ENCODE measurements at places on chromosomes 2 and 18. TPM values are rescaled to one million over a fixed set of nuclear protein-coding genes. Genes with fewer than 3 reads are reported as not detected.

Gene LRRC30
- total RNA-seq = not detected

Gene NEURL3
- 0.27 TPM for total RNA-seq

Gene SEMA4F
- total RNA-seq = 4.8 TPM

Gene EMILIN1
- total RNA-seq = 31.2 TPM

Gene SP140
- 1.3 TPM for total RNA-seq

Gene EGR4
- total RNA-seq = 0.54 TPM

Gene CLEC4F
- not detected for total RNA-seq

Gene ALPG
- total RNA-seq = under 0.01 TPM

Gene CAPN14
- 1.9 TPM for total RNA-seq

Data from hematopoietic multipotent progenitor cell (in vitro differentiated cells).